ENCODE measurements at places on chromosomes 2 and 18.

DNA sequence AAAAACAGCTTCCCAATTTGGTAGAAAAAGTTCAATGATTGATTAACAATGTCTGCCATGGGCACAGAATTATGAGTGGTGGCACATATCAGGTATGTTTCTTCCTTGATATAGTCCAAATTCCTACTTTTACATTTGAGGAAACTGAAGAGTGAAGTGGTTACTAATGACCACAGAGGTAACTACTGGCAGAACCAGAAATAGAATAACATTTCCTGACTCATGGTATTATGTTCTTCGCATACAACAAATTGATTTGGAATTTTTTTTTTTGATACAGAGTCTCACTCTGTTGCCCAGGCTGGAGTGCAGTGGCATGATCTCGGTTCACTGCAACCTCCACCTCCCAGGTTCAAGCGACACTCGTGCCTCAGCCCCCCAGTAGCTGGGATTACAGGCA, 6.0 kb upstream of the NFE2L2 start:
- DNase-seq: no peak

DNA sequence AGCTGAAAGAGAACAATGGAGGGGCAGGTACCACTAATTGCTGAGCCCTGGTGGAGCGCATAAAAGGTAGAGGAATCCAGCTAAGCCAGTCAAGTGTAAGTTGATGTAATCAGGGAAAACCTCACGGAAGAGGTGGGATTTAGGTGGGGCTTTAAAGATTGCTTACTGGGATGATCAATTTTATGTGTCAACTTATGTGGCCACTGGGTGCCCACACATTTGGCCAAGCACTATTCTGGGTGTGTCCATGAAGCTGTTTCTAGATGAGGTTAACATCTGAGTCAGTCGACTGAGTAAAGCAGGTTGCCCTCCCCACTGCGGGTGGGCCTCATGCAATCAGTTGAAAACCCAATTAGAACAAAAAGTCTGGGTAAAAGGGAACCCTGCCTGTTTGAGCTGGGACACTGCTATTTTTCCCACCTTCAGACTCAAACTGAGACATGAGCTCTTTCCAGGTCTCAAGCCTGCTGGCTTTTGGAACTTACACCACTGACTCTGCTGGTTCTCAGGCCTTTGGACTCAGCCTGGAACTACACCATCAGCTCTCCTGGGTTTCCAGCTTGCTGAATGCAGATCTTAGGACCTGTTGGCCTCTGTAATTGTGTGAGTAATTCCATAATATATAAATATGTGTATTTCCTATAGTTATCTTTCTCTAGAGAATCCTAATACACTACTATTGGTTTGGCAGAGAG, 67.3 kb downstream of the MYO5B start:
- DNase-seq: no peak

- DNase-seq: no peak
Observed at GRCh38 chr2:231720292-231720986, 12.1 kb downstream of the PTMA start.

DNA sequence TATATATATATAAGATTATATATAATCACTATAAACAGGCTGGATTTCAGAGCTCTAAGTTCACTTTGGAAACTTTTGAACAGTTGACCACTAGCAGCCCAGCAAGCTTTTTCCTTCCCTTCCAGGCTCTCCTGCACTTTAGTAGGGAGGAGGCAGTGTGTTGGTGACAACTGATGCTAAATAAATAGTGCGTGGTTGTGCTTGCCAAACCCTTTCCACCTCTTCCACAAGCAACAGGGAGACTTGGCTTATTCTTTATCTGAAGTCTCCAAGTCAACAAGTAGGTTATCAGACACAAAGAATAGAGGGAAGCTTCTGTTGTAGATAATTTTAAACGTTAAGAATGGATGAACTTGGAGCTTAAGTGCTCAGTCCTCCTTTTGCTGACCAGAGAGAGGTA, 408.2 kb upstream of the HNRNPA3 start:
- DNase-seq: no peak

- DNase-seq: no peak
Observed at GRCh38 chr2:122988395-122989221, 1036.5 kb upstream of the CNTNAP5 start.

DNA sequence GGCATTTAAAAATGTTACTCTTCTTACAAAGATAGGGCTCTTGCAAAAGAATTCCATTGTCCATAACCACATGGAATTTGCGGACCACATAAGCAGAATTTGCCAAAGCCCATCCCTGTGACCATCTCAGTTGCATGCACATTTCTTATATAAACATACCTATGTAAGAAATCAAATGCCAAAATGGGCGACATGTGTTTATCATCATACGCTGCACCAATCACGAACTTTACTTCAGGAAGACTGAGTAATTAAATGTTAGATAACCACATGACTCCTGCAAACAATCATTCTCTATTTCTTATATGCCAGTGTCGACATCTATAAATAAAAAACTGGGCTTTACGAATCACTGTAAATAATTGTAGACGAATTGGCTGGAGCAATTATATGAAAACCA, 186.1 kb upstream of the RBMS1 start:
- DNase-seq: no peak

DNA sequence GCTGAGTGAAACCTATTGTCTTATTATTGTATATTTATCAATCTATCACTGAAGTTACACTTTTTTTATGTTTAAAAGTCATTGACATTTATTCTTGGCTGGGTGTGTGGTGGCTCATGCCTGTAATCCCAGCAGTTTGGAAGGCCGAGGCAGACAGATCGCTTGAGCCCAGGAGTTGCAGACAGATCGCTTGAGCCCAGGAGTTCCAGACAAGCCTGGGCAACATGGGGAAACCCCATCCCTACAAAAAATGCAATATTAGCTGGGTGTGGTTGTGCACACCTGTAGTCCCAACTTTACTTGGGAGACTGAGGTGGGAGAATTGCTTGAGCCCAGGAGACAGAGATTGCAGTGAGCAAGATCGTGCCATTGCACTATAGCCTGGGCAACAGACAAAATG, 97.8 kb downstream of the EPC2 start:
- DNase-seq: no peak

- peak; percentile 71 for DNase-seq
Observed at GRCh38 chr18:3129053-3129864, 90.5 kb downstream of the MYOM1 start.

DNA sequence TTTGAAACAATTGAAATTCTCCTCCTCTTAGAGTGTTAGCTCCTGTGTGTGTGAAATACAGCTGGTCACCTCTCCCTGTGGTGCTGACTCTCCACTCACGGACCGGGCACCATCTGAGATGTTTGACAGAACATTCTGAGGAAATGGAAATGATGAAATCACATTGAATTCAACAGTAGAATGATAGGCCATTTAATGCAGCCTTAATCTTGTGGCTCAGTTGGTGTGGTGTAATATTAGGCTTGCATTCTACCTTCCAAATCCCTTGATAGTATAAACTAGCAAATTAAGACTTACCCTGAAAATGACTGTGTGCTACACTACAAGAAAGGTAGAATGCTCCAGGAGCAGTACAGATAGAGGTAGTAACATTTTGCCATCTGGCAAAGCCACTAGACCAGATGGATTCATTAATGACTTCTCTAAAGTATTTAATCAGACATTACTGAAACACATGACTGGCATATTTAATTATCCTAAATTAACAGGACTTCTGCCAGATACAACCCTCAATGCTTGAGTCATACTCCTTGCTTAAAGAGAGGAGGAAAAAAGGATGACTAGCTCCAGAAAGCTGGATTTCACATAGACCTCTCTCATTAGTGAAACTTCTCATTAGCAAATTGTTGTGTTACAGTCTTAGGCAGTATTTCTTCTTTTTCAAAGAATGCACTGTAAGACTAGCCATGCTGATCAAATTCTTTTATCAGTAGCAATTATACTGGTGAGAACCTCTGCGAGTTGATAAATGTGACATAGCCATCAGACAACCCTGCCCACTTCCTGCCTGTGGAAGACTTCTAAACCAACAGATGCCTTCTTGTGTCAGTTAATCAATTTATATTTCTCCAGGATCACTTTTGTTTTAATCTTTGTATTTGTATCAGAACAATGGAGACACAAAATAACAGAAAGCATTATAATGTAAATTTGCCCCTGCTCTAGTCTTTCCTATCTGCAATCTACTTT, 80.6 kb downstream of the EML6 start:
- DNase-seq: no peak

DNA sequence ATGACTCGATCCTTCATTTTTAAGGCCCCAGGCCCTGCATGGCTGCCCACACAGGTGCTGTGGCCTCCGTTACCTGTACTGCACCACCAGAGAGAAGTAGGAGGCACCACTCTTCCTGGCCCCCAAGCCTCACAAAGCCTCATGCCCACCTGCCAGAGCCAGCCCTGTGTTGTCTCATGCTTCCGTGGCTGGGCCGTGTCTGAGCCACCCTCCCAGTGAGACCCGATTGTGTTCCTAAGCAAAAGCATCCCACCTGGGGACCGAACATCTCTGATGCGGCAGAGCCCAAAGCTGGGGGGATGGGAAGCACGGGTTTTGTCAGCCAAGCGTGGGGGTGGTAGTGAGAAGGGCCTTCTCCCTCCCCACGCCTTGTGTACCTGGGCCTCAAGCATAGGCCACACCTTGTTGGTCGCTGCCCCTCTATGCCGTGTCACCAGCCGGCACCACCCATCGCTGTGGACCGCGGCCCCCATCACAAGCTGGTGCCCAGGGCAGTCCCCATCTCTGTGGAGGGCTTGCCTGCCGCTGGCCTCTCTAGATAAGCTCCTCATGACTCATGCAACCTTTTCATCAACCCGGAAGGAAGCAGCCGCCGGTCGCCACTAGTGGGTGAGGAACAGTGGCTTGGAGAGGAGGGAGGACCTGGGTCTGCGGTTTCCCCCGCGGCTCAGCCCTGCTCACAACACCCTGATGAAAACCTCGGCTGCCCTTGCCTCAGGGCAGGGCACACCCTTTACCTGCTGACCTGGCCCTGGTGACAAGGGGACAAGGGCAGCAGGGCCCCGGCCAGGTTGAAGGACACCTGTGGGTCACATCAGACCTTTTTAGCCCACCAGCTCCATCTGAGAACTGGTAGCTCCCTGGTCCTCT, 2.7 kb upstream of the RNPEPL1 start:
- peak; percentile 94 for DNase-seq

GRCh38 chr2:196601430-196602306, 37.8 kb upstream of the CCDC150 start:
- DNase-seq: no peak

DNA sequence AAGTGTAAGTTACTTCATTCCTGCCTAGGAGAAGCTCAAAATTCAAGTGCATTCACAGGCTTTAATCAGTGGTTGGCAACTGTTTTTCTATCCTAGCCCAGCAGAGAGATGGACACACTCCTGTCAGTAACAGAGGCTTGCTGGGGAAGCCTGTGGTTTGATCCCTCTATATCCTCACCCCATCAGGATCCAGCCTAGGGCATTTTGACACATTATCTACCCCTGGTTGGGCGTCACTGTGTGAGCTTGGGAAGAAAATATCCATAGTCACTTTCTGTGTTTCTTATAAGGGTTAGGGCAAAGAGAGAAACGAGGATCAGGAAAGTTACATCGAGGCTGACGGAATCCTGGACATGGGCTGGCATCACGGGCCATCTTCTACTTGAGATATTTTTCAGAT, 10.0 kb downstream of the NT5DC4 start:
- DNase-seq: no peak
